Pulmonary artery endothelial cell (primary cell): ENCODE measurements at places on chromosomes 2 and 18. TPM values are rescaled to one million over a fixed set of nuclear protein-coding genes. Genes with fewer than 3 reads are reported as not detected.

- DNase-seq: peak; percentile 22
These were observed 646 bp downstream of the PHLPP1 start for GRCh38 chr18:62715759-62716615.

GRCh38 chr18:57441071-57441794 is 6.1 kb downstream of the ONECUT2 start:
- DNase-seq: no peak

DNA sequence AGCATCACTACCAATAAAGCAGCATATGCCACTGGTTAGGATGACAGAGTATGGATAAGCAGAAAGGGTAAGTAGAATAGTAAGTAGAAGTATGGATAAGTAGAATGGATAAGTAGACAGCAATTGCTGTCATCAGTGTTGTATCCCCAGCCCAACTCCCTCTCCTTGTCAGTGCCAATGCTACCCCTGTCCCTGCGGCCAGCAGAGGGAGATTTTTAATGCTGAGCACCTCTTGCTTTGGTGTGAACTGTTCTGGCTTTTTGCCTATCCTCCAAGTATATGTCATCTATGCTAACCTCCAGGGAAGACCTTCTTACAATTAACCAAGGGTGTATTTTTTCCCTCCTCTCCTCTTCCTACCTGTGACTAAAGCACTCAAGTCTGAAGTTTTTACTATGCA is 136.7 kb upstream of the SPHKAP start:
- no peak for DNase-seq

DNA sequence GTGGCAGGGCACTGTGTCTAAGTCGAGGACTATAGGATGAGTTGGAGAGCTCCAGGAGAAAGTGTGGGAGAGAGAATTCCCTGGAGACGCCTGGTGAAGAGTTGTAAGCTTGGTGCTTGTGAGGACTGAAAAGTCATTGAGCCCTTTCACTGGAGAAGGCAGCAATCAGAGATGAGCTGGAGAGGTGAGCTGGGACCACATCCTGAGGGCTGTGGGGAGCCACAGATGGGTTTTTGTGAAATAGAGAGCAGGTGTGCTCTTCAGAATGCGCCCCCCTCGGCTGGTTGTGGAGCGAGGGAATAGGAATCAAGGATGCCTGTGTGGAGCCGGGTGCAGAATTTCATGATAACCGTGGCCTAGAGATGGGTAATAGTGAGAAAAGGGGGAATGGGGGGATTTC is 224.3 kb downstream of the KLHL29 start:
- no peak for DNase-seq

CNDP1 gene
- not detected in 2 replicates for total RNA-seq

GRCh38 chr2:101899265-101899664 is 92.5 kb upstream of the IL1R2 start:
- DNase-seq: no peak

GPR35 gene
- 0.13 and 0.21 TPM in 2 replicates for total RNA-seq

DNA sequence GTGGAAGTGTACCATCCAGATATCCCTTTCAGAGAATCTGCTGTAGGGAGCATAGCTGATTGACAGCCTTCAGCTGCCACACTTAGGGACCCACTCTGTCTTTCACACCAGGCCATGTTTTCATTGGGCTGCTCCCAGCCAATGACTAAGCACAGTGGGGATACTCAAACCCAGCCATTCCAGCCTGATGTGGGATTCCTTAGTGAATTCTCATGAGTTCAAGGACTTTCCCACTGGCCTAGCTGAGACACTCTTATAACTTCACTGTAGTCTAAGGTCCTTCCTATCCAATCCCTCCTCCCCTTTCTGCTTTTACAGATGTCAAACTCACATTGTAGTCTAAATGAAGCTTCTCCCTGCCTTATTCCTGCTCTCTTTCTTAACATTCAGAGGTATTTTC is 201.2 kb downstream of the PIK3C3 start:
- no peak for DNase-seq

GRCh38 chr2:201228271-201228911 is 31.9 kb upstream of the CASP8 start:
- no peak for DNase-seq

DNA sequence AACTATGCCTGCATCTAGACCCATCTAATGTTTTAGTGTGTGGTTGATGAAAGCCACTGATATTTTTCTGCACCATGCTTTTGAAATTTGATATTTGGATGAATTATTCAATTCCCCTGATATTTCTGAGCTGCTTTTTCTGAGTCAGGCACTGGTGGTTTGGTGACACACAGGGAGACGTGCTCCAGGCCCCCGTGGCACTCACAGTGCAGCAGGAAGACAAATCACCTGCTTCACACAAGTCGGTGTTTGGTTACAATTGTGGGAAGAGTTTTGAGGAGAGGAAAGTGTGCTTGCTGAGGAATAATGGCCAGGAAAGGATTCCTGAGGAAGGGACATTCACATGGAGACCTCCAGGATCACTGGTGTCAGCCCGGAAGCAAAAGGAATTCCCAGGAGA is 179.7 kb downstream of the ACKR3 start:
- no peak for DNase-seq
